ENCODE measurements at places on chromosomes 2 and 18.

DNA sequence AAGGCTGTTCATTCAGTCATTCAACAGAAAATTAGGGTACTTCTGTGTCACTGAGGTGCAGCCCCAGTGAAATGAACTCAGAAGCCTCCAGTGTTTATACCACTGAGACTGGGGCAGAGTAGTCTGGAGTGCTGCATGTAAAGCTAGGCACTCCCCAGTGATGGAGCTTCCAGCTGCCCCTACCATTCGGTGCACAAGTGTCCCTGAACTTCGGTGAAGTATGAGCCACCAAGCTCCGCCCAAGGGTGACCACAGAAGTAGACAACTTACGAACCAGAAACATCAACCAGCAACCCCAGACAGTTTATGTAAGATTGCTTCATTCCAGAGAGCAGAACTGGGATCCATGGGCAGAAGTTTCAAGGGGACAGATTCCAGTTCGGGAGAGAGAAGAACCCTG lies 70.6 kb upstream of the FOSL2 start:
- no peak for DNase-seq

DNA sequence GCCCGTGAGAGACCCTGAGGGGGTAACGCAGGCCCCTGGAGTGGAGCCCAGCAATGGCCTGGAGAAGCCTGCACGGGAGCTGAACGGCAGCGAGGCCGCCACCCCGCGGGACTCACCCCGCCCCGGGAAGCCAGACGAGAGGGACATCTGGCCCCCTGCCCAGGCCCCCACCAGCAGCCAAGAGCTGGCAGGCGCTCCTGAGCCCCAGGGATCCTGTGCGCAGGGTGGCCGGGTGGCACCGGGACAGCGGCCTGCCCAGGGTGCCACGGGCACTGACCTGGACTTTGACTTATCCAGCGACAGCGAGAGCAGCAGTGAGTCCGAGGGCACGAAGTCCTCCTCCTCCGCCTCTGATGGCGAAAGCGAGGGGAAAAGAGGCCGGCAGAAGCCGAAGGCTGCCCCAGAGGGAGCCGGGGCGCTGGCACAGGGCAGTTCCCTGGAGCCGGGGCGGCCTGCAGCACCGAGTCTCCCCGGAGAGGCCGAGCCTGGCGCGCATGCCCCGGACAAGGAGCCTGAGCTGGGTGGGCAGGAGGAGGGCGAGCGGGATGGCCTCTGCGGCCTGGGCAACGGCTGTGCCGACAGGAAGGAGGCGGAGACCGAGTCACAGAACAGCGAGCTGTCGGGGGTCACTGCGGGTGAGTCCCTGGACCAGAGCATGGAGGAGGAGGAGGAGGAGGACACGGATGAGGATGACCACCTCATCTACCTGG lies 35.1 kb downstream of the CTDP1 start:
- no peak for DNase-seq

DNA sequence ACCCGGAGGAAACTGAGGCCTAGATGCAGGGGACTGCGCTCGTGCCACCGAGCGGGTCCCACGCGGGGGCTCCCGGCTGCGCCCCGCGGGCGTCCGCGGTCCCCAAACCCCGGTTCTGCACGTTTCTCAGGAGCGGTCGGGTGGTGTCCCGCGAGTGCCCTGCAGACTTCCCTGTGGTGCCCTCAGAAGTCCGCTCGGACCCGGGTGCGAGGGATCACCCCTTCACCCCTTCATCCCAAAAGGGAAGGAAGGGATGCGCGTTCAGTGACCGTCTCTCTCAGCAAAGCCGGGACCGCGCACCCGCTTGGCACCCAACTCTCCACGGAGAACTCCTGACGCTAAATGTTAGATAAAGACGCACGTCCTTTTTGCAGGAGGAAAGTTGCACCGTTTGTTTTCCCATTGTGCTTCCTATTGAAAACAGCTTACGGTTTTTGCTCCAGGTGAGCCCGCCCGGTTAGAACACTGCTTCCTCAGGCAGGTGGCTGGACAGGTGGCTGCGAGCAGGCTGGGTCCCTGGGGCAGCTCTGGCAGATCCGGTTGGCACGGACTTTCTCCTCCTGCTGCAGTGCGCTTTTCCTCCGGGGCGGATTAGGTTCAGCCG lies 779 bp downstream of the DGKD start:
- DNase-seq = peak; percentile 32

DNA sequence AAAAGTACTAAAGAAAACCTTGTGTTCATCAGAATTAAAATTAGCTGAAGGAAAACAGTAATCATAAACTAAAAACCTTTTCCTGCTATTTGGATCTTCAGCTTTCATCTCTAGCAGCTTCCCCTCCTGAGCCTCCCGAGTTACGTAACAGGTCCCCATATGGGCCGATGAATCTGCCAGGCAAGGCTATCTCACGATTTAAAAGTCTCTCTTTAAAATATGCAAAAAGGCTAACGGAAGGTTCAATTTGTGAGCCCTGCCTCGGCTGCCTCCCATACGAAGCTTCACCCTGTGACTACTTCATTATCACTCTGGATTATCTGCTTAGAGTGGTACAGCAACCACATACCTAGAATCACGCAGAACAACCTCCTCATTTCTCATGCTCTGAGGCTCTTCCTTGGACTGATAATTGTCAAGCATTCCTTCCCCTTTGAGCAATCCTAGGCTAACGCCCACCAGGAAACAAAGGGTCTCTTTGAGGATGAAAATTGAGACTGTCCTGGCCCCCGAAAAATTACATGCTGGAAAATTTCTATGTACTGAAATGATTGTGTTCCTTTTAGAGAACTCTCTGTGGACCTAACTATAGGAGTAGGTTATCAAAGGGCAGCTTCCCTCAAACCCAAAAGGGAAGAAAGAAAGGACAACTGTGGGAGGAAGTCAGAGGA lies 147.4 kb downstream of the ZEB2 start:
- no peak for DNase-seq

DNA sequence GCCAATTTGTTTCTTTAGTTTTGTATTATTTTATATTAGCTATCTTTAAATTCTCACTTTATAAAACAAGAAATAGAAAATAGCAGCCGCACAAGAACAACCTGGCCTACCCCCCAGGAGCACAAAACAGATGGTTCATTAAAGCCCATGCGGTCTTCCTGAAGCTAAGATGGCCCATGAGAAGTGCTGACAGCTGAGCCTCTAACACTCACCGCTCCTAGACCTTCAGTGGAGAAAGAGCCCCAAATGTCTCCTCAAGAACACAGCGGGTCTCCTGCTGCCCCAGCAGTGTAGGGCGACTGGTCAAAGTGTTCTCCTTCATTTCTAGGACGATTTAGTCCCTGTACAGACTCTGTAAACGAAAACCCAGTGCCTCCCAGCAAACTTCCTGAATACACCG lies 45.1 kb downstream of the LPIN2 start:
- DNase-seq = no peak

- peak; percentile 1 for DNase-seq
Observed at GRCh38 chr2:88590998-88591613, 36.2 kb downstream of the EIF2AK3 start.

GRCh38 chr2:85723707-85724360 lies 29.7 kb downstream of the GNLY start:
- DNase-seq = no peak

All from NCI-H510A (cell line).